ENCODE measurements at places on chromosomes 7 and 10. TPM values are rescaled to one million over a fixed set of nuclear protein-coding genes. Genes with fewer than 3 reads are reported as not detected.

The ZDHHC16 gene
- total RNA-seq, result 17.1 TPM

The PRLHR gene
- total RNA-seq, result not detected

DNA sequence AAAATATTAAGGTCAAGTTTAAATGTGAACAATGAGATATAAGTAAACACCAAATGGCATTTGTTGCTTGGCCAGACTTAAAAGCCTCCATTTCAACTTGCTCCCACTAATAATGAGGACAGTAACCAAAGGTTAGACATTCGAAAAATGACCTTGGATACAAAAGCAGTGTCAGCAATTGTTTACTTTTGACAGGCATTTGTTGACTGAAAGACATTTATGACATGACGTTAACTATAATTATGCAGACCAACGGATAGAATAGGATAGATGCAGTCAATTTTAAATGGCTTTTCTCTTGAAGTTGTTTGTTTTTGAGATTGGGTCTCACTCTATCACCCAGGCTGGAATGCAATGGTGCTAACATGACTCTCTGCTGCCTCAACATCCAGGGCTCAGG is 6.3 kb upstream of the WNT16 start:
- no peak for DNase-seq
- H3K27ac ChIP-seq, result no peak overlapping the region
- H3K36me3 ChIP-seq, result no peaks in the 10 kb centered on the region
- no peaks in the 10 kb centered on the region for H3K4me1 ChIP-seq

DNA sequence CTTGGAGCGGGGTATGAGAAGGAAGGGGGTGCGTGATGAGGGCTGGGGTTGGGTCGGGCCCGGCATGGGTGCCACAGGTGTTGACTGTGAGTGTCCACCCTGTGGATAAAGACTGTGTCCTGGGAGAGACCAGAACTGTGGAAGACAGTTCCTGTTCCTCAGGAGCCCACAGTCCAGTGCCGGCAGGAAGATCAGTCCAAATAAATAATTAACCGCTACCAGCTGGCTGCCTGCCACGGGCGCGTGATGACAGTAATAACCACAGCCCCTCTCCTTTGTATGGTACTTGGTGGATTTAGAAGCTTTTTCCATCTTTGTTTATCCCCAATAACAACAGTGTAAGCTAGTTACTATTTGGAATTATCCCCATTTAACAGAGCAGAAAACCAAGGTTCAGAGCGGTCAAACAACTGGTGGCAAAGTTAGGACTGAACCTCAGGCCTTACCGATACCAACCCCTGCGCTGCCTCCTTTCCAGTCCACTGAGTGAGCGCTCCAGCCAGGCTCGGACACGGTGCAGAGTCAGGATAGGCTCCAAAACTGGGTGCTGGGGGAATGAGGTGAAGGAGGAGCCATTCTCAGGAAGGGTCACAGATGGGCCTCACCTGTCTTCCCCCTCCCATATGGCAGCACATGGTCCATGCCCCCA is 5.1 kb downstream of the ZMIZ1 start:
- H3K27ac ChIP-seq, result no peak overlapping the region
- peaks cover 22% of the 10 kb centered on the region for H3K4me1 ChIP-seq
- no peaks in the 10 kb centered on the region for H3K27me3 ChIP-seq
- no peaks in the 10 kb centered on the region for H3K36me3 ChIP-seq

Measured in CD4-positive, CD25-positive, alpha-beta regulatory T cell (primary cell).